Smooth muscle cell of trachea (primary cell): ENCODE measurements at places on chromosomes 1 and 21. TPM values are rescaled to one million over a fixed set of nuclear protein-coding genes. Genes with fewer than 3 reads are reported as not detected.

LCE2A gene
- total RNA-seq = not detected in 2 replicates

UTS2 gene
- not detected in 2 replicates for total RNA-seq

CYP4X1 gene
- 0.15 and 0.17 TPM in 2 replicates for total RNA-seq

PER3 gene
- total RNA-seq = 7.3 and 9.6 TPM in 2 replicates

U2AF1 gene
- total RNA-seq = 15.7 and 36.9 TPM in 2 replicates

CSF3R gene
- under 0.01 TPM in 1 of 2 replicates, not detected in the other for total RNA-seq

S100A3 gene
- 2.8 and 8.6 TPM in 2 replicates for total RNA-seq

PRMT6 gene
- total RNA-seq = 16.7 and 17.5 TPM in 2 replicates

PSMB4 gene
- 319 and 409 TPM in 2 replicates for total RNA-seq

FAM72D gene
- under 0.01 and 1.3 TPM in 2 replicates for total RNA-seq

CA6 gene
- total RNA-seq = not detected in 2 replicates

ZNF687 gene
- total RNA-seq = 13.7 and 19.8 TPM in 2 replicates

ZNF593OS gene
- total RNA-seq = not detected in 2 replicates

SSR2 gene
- total RNA-seq = 512 and 711 TPM in 2 replicates

ANKRD45 gene
- 0.29 and 0.83 TPM in 2 replicates for total RNA-seq

ANKRD65 gene
- total RNA-seq = 2.8 and 4.2 TPM in 2 replicates

CNKSR1 gene
- 0.17 TPM in 1 of 2 replicates, not detected in the other for total RNA-seq

ZYG11B gene
- total RNA-seq = 55.1 and 56.0 TPM in 2 replicates

FCRL1 gene
- not detected in 2 replicates for total RNA-seq

FAM163A gene
- total RNA-seq = not detected in 2 replicates

CDC7 gene
- total RNA-seq = 2.2 and 7.3 TPM in 2 replicates

OR2L13 gene
- not detected in 2 replicates for total RNA-seq

GPR89B gene
- total RNA-seq = 13.4 and 21.1 TPM in 2 replicates

ACKR1 gene
- total RNA-seq = not detected in 2 replicates

TBX19 gene
- total RNA-seq = 0.58 and 2.0 TPM in 2 replicates

TMEM82 gene
- not detected in 2 replicates for total RNA-seq

DCDC2B gene
- total RNA-seq = not detected in 2 replicates

CELA2A gene
- not detected in 2 replicates for total RNA-seq

SYT14 gene
- total RNA-seq = 4.1 and 8.1 TPM in 2 replicates

TFF3 gene
- 0.17 and 0.29 TPM in 2 replicates for total RNA-seq

TINAGL1 gene
- total RNA-seq = 0.99 and 1.7 TPM in 2 replicates

IGSF9 gene
- total RNA-seq = not detected in 2 replicates

SLC1A7 gene
- total RNA-seq = 0.73 and 1.2 TPM in 2 replicates

SPRR2B gene
- total RNA-seq = not detected in 2 replicates

CD5L gene
- total RNA-seq = not detected in 2 replicates

NDUFS5 gene
- 293 and 570 TPM in 2 replicates for total RNA-seq

CITED4 gene
- total RNA-seq = 1.2 and 2.5 TPM in 2 replicates

CTSS gene
- total RNA-seq = 2.3 and 6.1 TPM in 2 replicates

CDA gene
- total RNA-seq = 1.2 and 1.3 TPM in 2 replicates

ADGRB2 gene
- 7.4 and 25.0 TPM in 2 replicates for total RNA-seq

CHRM3 gene
- under 0.01 TPM in 2 replicates for total RNA-seq

VHLL gene
- total RNA-seq = not detected in 2 replicates

OR2L2 gene
- under 0.01 TPM in 1 of 2 replicates, not detected in the other for total RNA-seq

ANP32E gene
- total RNA-seq = 11.1 and 32.3 TPM in 2 replicates

RAB13 gene
- total RNA-seq = 112 and 119 TPM in 2 replicates

RXRG gene
- total RNA-seq = 0.17 TPM in 1 of 2 replicates, not detected in the other

FAM3B gene
- not detected in 2 replicates for total RNA-seq

UBE2U gene
- total RNA-seq = not detected in 2 replicates

PTAFR gene
- under 0.01 and 0.15 TPM in 2 replicates for total RNA-seq
